Suppressor macrophage treated with lipopolysaccharide for 1 hour (primary cell): ENCODE measurements at places on chromosomes 7 and 10.

DNA sequence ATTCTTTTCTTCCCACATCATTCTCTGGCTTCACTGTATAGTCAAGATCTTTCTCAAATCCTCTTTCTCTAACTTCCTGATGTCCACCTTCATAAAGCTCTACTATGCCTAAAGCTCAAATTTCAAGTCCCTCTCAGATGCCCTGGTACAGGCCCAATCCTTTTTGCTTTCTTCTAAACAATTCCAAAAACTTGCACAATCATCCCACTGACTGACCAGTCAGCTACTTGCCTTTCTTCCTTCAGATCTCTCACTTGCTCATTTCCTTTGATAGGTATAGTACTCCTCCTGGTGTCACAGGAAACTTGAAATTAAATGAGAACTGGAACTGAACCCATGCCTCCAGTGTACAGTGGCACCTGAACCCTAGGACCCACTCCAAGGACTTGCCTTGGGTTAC, 18.2 kb downstream of the SEC31B start:
- DNase-seq, result no peak

DNA sequence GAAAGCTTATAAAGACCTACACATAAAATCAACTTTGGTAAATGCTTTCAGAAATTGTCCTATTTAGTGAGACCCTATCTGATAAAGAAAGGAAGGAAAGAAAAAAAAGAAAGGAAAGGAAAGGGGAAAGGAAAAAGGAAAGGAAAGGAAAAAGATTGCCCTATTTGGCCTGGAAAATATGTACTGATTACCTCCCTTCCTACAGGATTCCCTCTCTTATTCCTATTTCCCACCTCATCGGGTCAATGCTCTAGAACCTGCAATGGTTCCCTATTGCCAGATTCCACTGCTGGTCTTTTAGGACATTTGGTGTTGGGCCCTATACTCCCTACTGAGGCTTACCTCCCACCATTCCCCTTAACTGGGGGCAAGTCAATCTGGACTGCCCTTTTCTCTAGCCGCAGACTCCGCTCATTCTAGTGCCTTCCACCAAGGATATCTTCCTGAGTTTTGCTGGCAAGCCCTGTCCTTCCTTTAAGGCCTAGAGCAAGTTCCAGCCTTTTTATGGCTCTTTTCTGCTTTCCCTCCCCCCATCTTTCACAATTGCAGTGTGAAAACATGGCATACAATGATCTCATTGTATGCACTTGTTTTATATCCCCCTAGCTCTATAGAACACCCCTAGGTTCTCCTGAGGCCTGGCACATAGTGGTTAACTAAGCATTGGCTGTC, 4.4 kb downstream of the DDIT4 start:
- no peak for DNase-seq

- DNase-seq, result no peak
Observed at GRCh38 chr7:51785171-51785570, 468.6 kb upstream of the COBL start.

- no peak for DNase-seq
Observed at GRCh38 chr10:70197235-70197945, 27.1 kb upstream of the SAR1A start.

DNA sequence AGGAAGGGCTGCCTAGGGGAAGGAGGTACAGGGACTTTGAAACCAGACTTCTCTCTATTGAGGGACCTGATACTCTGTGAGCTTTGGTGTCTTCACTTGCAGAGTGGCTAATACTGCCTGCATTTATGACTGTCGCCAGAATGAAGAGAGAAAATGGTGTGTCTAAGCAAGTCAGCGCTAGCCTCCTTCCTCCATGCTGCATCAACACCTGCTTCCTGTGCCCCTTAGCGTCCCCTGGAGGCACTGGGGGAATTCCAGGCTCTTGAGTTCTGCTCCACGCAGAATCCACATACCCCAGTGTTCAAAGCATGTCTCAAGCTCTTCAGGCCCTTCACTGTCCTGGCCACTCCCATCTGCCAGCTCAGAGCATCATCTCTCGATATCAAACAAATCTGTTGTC, 140.5 kb downstream of the PKD1L1 start:
- DNase-seq, result no peak
